Hematopoietic multipotent progenitor cell (in vitro differentiated cells): ENCODE measurements at places on chromosomes 2 and 18.

DNA sequence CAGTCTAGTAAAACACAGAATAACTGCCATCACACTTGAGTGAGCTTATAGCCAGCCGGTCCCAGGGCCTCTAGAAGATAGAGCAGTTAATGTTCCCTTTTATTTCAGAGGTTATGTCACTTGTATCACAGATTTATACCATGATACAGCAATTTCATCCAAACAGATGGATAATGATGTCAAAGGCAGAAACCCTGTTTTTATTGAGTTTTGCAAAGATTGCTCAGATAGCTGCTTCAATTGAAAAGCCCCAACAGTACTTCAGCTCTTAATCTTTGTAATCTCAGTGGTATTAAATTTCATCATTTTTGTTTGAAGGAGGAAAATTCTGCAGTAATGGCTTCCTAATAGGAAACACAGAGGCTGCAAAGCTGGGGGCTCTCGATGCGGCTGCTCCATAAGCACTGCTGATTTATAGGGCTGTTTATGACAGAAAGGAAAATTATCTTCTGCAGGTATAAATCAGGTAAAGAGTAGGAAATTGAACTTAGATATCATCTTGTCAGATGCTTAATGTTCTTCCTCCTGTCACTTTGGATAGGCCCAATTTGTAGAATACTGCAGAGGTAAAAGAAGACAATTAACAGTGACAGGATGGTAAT, 112.3 kb downstream of the LNPK start:
- no peak for DNase-seq

- no peak for DNase-seq
Measured at GRCh38 chr2:108347786-108348185, 30.0 kb upstream of the SULT1C4 start.

DNA sequence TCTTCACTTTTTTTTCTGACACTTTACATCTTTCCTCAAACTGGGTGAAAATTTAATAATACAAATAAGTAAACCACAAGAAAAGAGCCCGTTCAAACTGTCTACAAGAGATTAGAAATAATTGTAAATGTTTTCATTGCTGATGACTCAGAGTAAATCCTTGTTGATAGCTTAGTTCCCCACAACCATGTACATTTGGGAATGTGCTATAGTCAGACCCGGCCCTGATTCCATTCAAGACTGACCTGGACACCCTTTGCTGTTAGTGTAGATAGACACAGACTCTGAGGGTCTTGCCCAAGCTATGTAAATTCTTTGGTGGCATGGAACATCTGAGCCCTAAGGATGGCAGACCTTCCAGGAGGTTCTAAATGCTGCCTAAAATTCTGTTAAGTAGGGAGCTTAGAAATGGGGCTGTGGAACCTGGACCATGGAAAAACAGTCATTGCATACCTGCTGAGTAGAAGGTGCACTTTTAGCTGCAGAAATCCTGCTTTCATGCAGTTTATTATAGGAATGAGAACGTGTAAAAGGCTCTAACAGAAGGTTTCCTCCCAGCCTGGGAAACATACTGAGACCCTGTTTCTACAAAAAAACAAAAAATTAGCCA, 3.7 kb downstream of the MALT1 start:
- DNase-seq = no peak

DNA sequence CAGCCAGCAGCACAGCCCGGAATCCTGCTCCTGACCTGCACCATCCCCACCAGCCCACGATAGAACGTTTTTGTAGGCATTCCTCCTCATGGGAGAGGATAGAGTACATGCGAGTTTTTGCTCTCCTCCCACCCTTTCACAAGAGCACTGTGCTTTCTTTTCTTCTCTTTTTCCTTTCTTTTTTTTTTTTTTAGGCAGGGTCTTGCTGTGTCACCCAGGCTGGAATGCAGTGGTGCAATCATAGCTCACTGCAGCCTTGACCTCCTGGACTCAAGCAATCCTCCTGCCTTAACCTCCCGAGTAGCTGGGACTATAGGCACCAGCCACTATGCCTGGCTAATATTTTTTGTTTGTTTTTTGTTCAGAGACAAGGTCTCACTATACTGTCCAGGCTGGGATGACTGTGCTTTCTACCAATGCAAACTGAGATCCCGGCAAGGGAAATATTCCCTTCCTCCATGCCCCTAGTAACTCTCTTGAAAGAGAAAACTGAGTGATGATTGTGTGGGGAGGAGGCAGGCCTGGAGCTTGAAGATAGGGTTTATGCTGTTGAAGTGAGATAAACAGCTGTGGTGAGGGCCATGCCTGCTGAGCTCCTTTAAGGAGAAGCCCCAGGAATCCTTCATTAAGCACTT, 82.6 kb upstream of the TXNDC2 start:
- DNase-seq = peak; percentile 40

GRCh38 chr18:74590671-74591070, 7.0 kb upstream of the ZNF407 start:
- no peak for DNase-seq

DNA sequence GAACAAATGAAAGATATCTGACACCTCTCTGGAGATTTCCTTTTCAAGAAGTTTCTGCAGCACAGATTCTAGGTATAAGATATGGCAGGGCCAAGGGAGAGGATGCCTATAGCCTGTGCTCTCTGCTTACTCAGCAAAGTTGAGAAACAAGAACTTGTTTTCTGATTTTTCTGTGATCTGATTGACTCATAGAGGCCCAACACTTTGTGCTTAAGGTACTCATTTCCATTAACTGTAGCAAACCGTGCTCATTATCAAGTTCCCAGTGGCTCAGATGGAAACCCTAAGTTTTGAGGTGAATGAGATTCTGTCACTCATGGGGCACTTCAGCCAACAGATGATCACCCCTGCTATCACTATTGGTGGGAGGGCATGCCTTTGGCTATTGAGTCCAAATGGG, 124.3 kb downstream of the SP100 start:
- DNase-seq = no peak

DNA sequence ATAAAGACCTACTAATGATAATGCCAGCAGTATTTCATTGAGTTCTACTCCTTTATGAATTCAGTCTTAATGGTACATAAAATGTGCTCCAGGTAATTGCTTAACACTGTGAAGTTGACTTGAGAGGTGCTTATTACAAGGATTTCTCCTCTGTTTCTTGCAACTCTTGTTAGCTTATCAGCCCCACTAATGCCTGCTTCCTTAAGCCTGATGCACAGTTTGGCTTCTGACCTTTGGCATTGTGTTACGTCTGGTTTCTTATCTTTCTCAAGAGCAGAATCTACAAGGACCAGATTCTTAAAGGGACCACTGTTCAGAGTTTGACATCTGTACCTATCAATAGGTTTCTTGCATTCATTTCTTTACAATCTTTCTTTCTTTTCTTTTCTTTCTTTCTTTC, 223.9 kb upstream of the CWC22 start:
- DNase-seq = no peak

DNA sequence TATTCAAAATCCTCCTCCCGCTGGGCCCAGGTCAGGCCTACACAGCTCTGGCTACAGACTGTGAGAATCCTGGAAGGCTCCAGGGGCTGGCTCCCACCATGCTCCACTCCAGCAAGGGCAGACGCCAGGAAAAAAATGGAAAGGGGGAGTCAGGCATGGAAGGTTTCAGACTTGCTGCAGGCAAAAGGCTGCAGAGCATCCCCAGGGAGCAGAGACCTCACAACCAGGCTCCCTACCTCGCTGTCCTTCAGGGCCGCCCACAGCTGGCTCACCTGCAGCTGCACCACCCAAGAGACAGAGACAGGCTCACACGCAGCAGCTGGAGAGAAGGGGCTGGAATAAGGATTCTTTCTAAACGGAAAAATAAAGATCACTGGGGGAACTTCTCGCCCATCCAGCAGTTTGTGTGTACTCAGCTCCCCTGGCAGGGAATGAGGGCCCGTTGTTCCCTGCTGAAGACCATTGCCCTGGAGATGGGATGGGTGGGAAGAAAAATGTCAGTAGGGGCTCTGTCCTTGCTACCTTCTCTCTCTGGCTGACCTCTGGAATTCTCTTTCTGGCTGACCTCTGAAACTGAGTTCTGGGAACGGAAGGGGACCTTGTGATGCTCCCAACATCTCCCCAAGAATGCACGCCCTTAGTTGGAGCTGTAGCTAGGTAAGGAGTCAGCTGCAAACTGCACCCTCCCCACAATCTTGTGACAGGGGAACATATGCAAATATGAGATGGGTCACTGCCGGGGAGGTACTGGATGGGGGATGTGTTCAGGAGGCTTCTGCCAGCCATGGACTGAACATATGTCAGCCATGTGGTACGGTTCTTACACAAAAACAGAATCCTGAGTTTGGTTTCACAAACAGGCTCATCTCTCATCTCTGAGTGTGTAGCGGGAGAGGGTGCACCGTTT, 34.5 kb downstream of the BCL2 start:
- no peak for DNase-seq

- DNase-seq = no peak
Measured at GRCh38 chr18:57931038-57931437, 113.0 kb upstream of the NEDD4L start.

DNA sequence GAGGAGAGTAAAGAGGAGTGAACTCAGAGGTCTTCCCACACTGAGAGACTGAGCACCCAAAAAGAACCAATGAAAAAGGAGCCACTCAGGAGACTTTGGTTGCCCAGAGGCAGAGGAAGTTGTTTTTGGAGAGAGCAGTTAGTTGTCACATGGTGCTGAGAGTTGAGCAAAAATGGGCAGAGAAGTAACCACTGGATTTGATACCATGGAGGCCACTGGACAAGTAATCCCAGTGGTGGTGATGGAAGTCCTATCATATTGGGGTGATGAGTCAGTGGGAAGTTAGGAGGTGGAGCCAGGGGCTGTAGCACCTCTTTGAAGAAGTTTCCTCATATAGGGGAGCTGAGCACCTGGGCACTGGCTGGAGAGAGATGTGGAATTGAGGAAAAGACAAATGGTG, 235.8 kb downstream of the TPGS2 start:
- no peak for DNase-seq

- DNase-seq = no peak
Measured at GRCh38 chr2:237253046-237253702, 160.8 kb downstream of the COL6A3 start.

DNA sequence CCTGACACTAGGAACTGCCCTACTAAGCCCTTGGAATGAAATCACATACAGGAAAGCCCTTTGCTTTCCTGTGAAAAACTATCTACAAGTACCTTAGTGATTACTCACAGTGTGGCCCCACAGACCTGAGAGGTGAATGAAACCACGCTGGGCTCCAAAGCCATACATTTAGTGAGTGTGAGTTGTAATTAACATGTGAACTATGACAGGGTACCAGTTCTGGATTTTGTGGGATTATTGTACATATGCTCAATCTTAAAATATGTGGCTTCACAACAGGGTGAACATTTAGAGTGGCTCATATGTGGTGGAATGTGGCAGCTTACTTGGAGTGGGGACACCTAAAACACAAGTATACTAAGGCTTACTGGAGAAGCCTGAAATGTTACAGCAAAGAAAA, 12.3 kb downstream of the KCTD1 start:
- DNase-seq = no peak

DNA sequence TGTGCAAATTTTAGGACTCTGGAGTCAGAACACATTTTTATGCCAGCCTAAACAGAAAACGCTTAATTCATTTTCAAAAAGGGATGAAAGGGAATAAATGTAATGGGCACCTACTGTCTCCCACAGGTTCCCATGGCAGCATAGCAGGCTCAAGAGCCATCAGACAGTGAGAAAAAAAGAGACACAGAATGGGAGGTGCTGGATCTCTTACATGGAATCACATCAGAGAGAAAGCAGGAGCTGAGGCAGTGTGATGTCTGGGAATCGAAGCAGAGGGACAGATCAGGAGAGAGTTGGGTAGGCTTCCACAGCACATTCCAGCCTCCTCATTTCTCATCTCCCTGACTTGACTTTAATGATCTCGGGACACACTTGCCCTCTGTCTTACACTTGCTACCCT, 684.3 kb downstream of the KCNJ3 start:
- no peak for DNase-seq

GRCh38 chr2:118554616-118555015, 292.8 kb downstream of the EN1 start:
- no peak for DNase-seq

DNA sequence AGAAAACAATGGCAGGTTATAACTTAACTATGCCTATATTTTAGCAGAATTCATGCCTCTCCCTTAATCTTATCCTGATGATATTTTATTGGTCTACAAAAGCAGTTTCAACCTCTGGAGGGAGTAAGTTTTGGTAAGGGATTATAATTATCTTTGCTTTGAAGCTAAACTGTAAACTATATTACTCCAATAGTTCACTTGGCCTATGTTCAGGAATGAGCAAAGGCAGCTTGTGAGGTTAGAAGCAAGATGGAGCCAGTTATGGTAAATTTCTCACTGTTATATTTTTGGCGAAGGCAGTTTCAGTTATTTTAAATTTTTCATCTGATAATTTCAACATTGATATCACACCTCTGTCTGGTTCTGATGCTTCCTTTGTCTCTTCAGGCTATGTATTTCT, 192.5 kb upstream of the RGPD4 start:
- DNase-seq = no peak

DNA sequence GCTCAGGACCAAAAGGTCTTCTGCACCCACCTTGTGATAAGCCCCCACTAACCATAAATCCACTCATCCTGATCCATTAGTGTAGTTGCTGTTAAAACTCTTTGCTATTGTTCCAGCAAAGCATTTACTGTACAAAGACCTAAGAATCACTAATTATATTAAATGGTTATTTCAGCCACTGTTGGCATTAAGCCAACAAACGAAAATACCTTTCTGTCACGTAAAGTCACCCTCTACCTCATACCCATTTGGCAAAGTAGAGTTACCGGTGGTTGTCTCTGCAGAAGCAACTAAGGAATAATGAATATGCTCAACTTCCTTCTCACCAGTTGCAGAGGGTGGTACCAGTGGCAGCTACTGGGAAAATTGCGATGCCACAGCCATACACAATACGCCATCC, 224.5 kb downstream of the SP3 start:
- no peak for DNase-seq

DNA sequence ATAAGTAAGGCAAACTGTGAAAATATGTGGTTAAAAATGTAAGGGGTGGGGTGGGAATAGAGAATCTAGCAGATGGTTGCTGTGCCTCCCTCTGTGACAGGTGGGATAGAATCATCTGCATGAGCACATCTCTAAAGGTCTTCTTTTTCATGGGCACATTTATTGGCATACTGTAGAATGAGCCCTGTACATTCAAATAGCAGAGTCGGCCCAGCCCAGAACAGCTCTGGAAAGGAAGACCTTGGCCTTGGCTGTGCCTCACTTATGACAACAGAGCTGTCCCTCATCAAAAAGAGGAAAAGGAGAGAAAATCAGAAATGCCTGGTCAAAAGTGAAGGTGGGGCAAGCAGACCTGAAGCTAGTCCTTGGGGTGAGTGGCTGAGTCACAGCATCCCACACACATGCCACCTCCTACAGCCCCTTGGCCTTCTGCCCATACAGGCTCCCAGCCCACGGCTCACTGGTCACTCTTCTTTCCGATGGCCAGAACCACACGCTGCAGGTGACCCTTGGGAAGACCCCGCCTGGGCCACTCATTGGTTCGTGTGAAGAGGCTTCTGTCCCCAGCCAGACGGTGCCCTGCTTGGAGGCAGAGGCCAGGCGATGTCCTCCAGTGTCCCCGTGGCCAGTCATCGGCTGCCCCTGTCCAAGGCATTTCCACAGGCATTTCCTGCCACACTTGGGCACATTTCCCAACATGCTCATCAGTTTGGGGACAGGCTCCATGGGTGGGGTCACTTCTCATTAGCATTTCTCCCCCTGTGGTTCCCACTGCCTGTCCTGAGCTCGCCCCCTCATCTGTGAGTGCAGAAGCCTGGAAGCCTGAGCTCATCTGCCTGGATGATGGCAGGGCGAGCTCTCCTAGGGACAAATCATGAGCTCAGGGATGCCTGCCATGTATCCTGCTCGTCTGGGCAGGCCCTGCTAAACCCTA, 113.6 kb downstream of the MCFD2 start:
- DNase-seq = no peak
